ENCODE measurements at places on chromosomes 16 and 17.

- no peak for DNase-seq
Measured at GRCh38 chr16:78890373-78890895, 710.1 kb downstream of the MAF start.

GRCh38 chr16:49639739-49640431, 216.0 kb downstream of the ZNF423 start:
- DNase-seq = peak; percentile 29

- no peak for DNase-seq
Measured at GRCh38 chr17:75531721-75532072, 6.2 kb downstream of the LLGL2 start.

GRCh38 chr16:11233727-11234376, 22.2 kb downstream of the SOCS1 start:
- DNase-seq = no peak

GRCh38 chr17:49031965-49032928, 35.1 kb downstream of the IGF2BP1 start:
- peak; percentile 61 for DNase-seq

DNA sequence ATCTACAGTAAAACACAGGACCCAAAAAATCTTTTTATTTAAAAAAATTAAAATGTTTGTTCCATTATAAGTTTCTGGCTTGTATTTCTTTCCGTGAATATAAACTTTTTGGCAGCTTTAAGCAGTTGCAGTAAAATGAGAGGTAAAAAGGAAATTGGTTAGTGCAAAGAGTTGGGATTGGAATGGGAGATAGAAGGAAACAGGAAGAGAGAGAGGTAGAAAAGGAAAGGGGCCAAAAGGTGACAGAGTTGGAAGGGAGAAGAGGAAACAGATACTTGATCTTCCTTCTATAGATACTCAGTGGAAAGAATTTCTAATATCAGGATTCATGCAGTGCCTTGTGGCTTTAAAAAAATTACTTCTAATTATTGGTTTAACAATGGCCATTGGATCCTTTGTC, 63.5 kb downstream of the NQO1 start:
- no peak for DNase-seq

GRCh38 chr17:50056217-50056960, 479 bp downstream of the ITGA3 start:
- DNase-seq = peak; percentile 83

DNA sequence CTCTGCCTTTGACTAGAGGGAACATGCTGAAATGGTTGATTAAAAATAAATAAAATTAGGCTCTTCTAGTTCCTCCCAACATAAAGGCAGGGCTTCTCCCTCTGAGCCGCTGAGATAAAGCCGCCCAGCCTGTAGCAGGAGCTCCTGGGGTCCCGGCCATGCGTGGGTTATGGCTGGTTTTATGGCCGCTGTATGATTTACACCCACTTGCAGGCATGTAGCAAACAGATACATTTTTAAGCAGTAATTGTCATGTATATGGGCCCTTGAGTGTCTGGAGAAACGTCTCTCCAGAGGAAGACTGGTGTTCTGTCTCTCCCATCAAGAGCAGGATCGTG, 201.0 kb upstream of the TNRC6C start:
- no peak for DNase-seq

DNA sequence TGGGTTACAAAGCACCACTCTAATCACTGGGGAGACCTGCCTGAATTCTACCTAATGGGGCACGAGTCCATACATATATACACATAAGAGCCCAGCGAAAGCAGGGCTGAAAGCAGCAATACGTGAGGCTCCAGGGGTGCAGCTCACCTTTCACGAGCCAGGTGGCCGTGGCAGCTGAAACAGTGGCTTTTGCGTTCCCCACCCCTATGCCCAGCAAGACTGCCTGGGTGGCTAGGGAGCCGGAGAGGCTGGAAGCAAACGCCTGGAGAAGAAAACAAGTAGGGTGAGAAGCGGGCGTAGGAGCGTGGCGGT, 618 bp downstream of the RUSF1 start:
- peak; percentile 75 for DNase-seq

GRCh38 chr16:24516900-24517669, 22.3 kb upstream of the RBBP6 start:
- DNase-seq = peak; percentile 88

GRCh38 chr16:8740775-8741355, 56.6 kb downstream of the TMEM186 start:
- DNase-seq = no peak

DNA sequence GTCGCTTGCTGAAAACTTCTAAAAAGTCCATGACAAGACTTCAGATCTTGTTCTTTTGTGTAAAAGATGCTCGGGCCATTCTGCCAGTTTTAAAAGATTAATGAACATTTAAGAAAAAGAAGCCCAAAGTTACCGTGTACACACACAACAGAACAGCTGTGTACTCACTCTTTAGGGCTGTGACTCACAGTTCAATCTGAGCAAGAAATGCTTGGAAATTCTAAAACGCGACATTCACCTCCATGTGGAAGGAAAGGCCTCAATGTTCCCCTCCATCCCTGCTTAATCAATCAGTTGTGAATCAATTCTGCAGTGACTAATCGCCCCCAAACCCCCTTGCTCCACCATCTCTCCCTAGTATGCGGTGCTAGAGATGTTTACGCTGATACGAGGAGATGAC, 609.9 kb upstream of the SALL1 start:
- no peak for DNase-seq

- no peak for DNase-seq
Measured at GRCh38 chr16:82088483-82088882, 53.4 kb downstream of the HSD17B2 start.

DNA sequence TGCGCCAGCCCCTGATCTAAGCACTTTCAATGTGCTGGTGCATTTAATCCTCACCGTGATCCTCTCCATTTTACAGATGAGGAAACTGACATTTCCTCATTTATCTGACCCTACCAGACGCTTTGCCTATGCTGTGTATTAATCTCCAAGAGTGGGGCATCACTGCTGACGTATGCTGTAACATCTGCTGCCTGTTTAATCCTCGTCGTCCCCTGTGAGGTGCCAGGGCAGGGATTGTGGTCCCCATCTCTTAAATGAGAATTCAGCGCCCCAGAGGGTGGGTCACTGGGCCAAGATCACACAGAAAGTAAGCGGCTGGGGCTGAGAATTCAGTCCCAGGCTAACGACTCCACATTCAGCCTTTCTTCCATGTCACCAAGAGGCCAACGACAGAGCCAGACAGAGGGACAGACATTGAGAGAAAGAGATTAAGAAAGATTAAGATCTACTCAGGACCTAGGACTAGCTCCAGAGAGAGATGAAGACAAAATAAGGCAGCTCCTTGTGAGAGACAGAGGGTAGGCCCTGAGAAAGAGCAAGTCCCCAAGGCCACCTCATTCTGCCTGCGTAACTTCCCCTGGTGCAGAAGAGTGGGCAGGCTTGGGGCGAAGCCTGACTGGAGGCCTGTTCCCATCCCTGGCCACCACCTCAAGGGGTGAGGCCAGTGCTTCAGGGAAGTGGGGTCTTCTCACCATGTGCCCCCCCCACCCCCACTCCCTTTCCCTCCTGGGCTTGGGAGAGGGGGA, 13.5 kb downstream of the CACNA1G start:
- no peak for DNase-seq

GRCh38 chr16:54289242-54289944, 2.8 kb upstream of the IRX3 start:
- DNase-seq = no peak

- DNase-seq = peak; percentile 18
Measured at GRCh38 chr16:81204798-81205680, 33.5 kb upstream of the BCO1 start.

DNA sequence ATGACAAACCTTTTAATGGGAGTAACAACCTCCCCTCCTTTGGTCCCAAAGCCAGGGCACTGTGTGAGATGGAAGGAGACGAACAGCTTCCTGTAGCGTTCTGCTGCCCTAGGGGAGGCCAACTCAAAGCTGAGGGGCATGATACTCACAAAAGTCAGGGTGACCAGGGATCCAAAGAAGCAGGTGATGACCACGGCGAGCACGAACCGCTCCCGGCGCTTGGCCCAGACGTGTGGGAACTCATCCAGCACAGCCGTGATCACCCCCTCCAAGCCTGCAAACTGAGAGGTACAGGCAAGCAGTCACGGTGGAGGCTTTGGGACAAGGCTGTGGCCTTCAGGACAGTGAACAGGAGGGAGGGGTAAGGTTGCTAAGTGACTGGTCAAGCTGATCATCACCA, 25.1 kb downstream of the SLC6A4 start:
- no peak for DNase-seq

- DNase-seq = no peak
Measured at GRCh38 chr16:85948138-85948509, 49.2 kb downstream of the IRF8 start.

DNA sequence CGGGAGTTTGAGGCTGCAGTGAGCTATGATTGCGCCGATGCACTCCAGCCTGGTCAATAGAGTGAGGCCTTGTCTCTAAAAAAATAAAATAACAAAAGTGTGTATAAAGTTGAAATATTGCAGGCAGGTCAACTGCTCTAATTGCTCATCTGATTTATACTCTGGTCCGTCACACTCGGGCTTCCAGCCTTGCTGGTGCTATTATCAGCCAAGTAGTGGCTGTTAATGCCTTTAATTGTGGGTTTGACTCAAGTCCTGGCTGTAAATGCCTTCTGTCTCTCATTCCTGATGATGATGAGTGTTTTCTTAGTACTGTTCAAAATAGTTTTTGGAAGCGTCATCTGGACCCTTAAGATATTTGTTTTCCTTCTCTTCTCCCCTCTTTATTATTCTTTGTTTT, 18.4 kb downstream of the SYT17 start:
- no peak for DNase-seq

- DNase-seq = peak; percentile 99
Measured at GRCh38 chr17:29042679-29043538, at the start of gene PIPOX. TSS of gene PIPOX (plus strand) at chr17:29043141. CDS start at chr17:29043226, 85 bp downstream.

- no peak for DNase-seq
Measured at GRCh38 chr17:10474536-10474935, 5.2 kb upstream of the MYH4 start.

DNA sequence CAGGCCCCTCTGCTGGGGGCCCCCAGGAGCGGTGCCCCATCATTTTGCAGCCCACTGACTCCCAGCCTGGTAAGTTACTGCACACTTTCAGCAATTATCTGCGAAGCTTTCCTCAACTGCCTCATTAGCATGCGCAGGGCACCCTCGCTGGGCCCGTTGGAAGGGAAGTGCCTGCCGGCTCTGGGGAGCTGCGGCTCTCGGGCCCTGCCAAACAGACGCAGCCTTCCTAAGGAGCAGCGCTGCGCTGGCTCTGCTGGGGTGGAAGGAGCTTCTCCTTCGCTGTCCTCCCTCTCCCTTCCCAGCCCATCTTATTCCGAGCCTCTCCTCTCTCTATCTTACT, 71.0 kb downstream of the RBBP6 start:
- DNase-seq = peak; percentile 12

DNA sequence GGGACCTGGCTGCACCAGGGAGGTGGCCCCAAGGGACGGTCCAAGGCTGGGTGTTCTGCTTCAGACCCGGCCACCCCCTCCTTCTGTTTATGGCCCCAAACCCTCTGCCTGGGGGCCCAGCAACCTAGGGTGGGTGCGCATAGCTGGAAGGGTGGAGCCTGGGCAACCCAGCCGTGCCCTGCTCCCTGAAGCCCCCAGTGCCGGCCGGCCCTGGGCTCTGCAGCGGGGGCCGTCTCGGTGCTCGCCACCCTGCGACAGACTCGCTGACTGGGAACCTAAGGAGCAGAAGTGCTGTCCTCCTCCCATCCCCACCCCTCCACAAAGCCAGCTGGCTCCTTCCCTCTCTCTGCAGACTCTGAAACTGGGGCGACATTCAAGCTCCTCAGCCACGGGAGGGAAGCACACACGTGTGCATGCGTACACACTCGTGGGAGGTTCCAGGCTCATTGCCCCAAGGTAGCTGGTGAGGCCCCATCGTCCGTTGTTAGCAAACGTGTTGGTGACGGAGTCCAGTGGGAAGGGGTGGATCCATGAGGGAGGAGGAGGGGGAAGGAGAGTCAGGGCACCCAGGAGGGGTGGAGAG, 43.4 kb downstream of the ENGASE start:
- DNase-seq = no peak

GRCh38 chr16:56119133-56119532, 72.2 kb upstream of the GNAO1 start:
- DNase-seq = no peak

DNA sequence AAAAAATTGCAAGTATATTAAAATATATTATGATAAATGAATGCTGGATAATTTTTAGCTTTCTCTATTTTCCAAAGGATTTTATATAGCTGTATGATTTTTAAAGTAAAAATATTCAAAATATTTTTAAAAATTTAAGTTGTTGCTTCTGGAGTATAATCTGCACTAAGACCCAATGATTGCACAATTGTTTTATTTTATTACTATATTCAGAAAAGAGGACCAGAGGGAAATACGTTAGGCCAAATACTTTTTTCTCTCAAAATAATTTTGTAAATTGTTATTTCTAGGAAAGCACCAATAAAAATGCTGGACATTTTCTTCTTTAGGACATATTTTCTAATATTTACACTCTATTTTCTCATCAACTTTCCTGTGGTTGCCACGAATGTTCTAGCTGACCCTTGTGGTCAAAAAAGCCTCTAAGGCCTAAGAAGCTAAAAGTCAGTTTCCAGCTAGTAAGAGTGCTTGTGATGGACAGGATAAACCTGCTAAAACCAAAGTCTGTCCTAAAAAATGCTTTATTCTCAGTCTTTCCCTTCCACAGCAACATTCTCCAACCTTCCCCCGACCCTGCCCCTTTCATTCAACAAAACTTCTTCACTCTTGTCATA, 31.2 kb downstream of the MMD start:
- DNase-seq = no peak

DNA sequence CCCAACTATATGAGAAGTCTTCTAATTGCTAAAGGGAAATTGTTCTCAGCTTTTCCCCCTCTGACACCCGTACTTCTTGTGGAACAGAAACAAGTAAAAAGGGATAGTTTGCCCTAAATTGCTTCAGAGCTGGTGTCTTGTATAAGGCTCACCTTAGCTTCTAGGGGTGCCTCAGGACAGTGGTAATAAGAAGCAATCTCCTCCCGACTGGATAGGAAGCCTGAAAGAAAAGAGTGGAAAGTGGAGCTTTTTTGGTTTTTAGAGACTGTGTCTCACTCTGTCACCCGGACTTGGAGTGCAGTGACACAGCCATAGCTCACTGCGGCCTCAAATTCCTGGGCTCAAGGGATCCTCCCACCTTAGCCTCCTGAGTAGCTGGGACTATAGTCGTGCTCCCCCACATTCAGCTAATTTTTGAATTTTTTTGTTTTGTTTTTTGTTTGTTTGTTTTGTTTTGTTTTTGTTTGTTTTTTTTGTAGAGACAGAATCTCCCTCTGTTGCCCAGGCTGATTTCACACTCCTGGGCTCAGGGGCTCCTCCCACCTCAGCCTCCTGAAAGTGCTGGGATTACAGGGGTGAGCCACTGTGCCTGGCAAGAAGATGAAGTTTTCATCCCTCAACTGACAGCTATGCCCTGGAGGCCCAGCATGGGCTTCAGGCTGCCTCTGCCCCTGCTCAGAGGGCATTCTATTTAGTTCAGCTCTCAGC, 3.4 kb downstream of the TAT start:
- no peak for DNase-seq

- no peak for DNase-seq
Measured at GRCh38 chr17:6570731-6571451, 14.5 kb upstream of the PITPNM3 start.
